ENCODE measurements at places on chromosomes 6 and 20. TPM values are rescaled to one million over a fixed set of nuclear protein-coding genes. Genes with fewer than 3 reads are reported as not detected.

The PNLDC1 gene
- not detected for total RNA-seq

The GPLD1 gene
- 0.40 TPM for total RNA-seq

The WFDC5 gene
- not detected for total RNA-seq

The NINL gene
- 5.0 TPM for total RNA-seq

The DCDC2 gene
- 0.15 TPM for total RNA-seq

The PAQR8 gene
- total RNA-seq = 7.7 TPM

The FHL5 gene
- not detected for total RNA-seq

The TMC2 gene
- total RNA-seq = not detected

The SLC17A2 gene
- not detected for total RNA-seq

The GTSF1L gene
- total RNA-seq = not detected

The WFDC12 gene
- total RNA-seq = not detected

The NKX2-4 gene
- not detected for total RNA-seq

The SYNGAP1 gene
- 83.9 TPM for total RNA-seq

The HLA-DQA2 gene
- 0.70 TPM for total RNA-seq

The ZNF311 gene
- total RNA-seq = 0.10 TPM

The GPX5 gene
- not detected for total RNA-seq

The MLIP gene
- total RNA-seq = not detected

The MOG gene
- total RNA-seq = not detected

The HAO1 gene
- not detected for total RNA-seq

The SLC22A3 gene
- not detected for total RNA-seq

The C6orf141 gene
- not detected for total RNA-seq

The DPPA5 gene
- total RNA-seq = not detected

The MEI4 gene
- not detected for total RNA-seq

The MAFB gene
- 0.86 TPM for total RNA-seq

The PRDM13 gene
- not detected for total RNA-seq

The SLC22A1 gene
- 0.45 TPM for total RNA-seq

The GSTA2 gene
- total RNA-seq = not detected

The RIPOR3 gene
- not detected for total RNA-seq

The SLC24A3 gene
- 0.37 TPM for total RNA-seq

The PSORS1C1 gene
- total RNA-seq = not detected

The SNAP91 gene
- not detected for total RNA-seq
